ENCODE measurements at places on chromosomes 12 and 14. TPM values are rescaled to one million over a fixed set of nuclear protein-coding genes. Genes with fewer than 3 reads are reported as not detected.

GRCh38 chr12:124096869-124097434 is 123.9 kb downstream of the ZNF664 start:
- no peak for DNase-seq

GRCh38 chr12:65899241-65899640 is 75.0 kb downstream of the HMGA2 start:
- DNase-seq: no peak

DNA sequence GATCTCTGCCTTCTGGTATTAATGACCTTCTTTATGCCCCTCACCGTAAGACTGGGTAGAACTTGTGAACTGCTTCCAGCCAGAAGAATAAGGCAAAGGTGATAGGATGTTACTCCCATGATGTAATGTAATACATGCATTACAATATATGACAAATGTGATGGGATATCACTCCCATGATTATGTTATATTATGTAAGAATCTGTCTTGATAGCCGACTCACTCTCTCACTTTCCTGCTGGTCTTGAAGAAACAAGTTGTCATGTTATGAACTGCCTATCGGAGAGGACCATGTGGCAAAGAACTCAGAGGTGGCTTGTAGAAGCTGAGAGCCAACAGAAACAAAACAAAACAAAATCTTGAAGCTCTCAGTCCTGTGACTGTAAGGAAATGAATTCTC is 30.6 kb upstream of the OSBPL8 start:
- DNase-seq: no peak

- DNase-seq: peak; percentile 36
Observed at GRCh38 chr12:15584366-15585041, 204.7 kb downstream of the EPS8 start.

GRCh38 chr14:68226523-68226922 is 406.9 kb downstream of the RAD51B start:
- no peak for DNase-seq

GRCh38 chr12:57029457-57029856 is 13.1 kb upstream of the TAC3 start:
- no peak for DNase-seq

The CDC42BPB gene
- 165 TPM for total RNA-seq
